ENCODE measurements at places on chromosomes 16 and 17.

- no peak for DNase-seq
Measured at GRCh38 chr17:73280191-73280590, 18.5 kb upstream of the CPSF4L start.

GRCh38 chr16:46982335-46982734, 8.9 kb upstream of the DNAJA2 start:
- no peak for DNase-seq

GRCh38 chr17:47204722-47205418, 4.3 kb upstream of the MYL4 start:
- DNase-seq: no peak

DNA sequence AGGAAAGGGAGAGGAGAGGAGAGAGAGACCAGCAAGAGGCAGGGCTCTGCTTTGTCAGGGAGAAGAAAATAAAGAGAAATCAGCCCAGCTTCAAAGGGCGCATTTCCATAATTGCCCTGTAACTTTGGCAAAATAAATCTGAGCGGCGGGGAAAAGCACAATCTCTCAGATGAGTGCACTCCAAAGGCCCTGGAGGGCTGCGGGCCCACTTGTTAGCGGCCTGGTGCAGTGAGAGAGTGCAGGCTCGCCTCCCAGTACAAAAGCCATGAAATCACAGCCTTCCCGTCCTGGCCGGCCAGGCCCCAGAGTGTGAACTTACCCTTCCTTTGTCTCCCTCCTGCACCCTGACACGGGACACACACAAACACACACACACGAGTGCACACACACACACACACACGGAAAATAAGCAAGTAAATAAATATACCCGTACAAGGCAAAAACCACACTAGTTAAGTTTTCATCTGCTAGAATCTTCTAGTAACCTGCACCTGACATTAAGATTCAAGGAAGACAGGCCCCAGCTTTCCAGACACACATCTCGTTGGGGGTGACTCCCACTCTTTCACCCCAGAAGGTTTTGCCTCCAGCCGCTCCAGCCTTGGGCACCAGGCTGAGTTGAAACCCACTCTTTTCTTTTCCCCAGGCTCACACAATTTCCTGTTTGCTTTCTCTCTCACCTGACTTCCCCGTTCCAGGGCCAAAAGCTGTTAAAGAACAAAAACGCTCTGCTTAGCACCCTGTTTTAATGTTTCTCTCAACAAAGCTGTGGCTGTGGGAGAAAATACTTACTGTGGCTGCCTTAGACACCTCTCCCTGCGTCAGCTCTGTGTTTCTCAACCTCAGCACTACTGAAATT, 8.5 kb downstream of the IRX3 start:
- peak; percentile 6 for DNase-seq

- DNase-seq: no peak
Measured at GRCh38 chr17:82959242-82959930, 119.6 kb upstream of the ZNF750 start.

GRCh38 chr16:5944971-5945370, 847.4 kb upstream of the EEF2KMT start:
- DNase-seq: no peak

- DNase-seq: no peak
Measured at GRCh38 chr17:39751016-39751543, 13.3 kb downstream of the GRB7 start.

All from left renal cortex interstitium (tissue), 4 donors.